Cardiac septum (tissue), 1 donor: ENCODE measurements at places on chromosomes 3 and 15. TPM values are rescaled to one million over a fixed set of nuclear protein-coding genes. Genes with fewer than 3 reads are reported as not detected.

- no peak for DNase-seq
Observed at GRCh38 chr3:106711650-106712049, 665.6 kb upstream of the CCDC54 start.

- no peak for DNase-seq
Observed at GRCh38 chr3:151351219-151351618, 21.9 kb upstream of the P2RY13 start.

DNA sequence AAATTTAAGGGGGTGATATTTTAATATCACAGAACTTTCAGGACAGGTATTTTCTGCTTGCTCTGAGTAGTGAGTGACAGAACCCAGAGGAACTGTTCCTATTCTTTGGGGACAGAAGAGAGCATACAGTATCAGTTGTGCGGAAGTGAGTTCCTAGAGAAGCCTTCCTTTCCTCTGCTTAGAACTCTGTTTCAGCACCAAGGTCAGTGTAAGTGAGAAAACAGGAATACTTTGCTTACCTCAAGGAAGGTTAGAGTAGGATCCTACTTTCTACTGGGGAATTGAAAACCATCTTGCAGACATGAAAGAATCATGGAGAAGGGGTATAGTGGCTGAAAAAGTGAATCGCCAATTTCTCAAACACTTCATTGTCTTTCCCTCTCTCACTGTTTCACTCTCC, 542.4 kb downstream of the SQOR start:
- DNase-seq, result no peak

GRCh38 chr3:69613286-69613685, 126.0 kb upstream of the MITF start:
- no peak for DNase-seq

DNA sequence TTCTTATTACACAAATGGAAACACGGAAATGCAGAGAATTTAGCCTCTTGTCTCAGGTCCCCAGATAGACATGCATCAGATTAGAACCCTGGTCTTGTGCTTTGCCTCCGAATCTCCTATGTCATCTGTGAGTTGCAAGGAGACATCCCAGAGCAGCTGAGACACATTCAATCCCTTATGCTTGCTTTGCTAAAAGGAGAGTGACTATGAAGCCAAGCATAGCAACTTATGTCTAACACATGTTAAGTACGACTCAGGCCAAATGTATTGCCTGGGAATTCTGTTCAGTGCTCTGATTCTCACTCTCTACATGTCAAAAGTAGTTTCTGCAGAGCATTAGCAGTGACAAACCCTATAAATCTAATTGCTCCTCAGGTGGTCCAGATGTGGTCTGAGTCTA, 30.6 kb upstream of the LRRC3B start:
- no peak for DNase-seq

DNA sequence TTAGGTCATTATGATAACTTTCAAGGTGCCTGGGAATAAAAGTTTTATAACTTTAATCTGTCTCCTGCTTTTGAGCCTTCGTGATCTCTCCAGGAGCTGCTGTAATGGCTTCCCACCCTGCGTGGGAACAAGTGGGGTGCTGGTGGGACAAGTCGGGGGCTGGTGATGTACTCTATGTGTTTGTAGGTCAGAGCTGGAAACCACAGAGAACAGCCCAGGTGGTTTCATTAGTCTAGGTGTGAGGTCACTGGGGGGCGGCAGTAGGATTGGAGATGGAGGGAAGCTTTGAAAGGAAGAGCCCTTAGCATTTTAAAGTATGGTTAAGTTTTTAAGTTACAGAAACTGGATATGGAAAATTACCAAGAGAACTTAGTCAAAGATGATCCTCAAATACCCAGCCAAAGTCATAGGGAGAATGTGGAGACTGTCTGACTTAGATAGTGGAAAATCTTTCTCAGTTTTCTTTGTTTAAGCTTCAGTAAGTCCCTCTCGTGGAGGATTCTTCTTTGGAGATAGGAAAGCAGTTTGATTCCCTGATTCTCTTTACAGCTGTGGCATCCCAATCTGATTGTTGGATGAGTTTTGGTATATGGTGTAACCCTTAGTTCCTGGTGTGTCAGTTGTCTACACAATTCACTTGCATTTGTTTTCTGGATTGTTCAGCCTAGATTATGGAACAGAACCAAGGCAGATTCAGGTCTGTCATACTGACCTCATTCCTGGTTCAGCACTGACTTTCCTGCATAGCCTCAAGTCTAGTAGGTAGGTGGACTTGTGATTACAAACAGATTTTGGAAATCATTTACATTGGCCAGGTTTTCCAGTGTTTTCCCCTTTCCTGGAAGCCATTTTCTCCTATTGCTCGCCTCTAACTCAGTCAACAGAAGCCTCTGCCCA, 115.6 kb downstream of the FNDC3B start:
- DNase-seq, result no peak

GRCh38 chr3:60555686-60556354, 695.4 kb downstream of the FHIT start:
- no peak for DNase-seq

GRCh38 chr3:72999951-73000350, 3.3 kb downstream of the PPP4R2 start:
- no peak for DNase-seq

- DNase-seq, result no peak
Observed at GRCh38 chr15:59197454-59197853, 9.2 kb upstream of the LDHAL6B start.

DNA sequence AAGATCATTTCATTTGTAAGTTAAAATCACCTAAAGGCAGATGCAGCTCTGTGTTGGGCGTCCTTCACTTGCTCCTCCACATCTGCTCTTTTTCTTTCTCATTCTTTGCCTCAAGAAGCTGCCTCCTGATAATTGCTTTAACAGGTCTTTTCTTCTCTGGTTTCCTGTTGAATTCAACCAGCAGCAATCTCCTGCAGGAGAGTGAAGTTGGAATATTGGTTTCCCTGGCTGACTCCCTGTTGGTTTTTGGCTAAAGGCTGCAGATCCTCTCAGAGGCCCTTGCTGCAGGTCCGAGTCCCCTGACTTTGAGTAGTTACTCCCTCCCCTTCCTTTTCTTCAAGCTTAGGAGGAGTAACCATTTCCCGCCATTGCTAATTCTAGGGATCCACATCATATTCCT, 4.2 kb downstream of the TP63 start:
- no peak for DNase-seq

GRCh38 chr3:5302661-5303060, 115.2 kb downstream of the EDEM1 start:
- no peak for DNase-seq

DNA sequence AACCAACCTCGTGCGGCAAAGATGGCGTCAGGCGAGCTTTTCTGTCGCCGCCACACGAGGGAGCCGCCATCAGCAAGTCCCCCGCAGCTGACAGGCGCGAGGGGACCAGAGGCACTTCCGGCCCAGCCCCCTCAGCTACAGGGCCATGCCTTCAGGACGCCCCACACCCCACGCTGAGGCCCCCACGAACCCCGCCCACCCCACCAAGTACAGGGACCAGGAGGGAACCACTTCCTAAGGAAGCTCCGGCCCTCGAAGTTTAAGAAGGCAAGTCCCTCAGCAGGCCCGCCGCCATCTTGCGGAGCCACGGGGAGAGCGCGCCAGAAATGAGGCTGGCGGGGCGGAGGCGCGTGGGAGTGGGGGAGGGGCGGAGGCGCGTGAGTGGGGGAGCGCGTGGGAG, 790 bp downstream of the DAZL start:
- no peak for DNase-seq

- peak; percentile 74 for DNase-seq
Observed at GRCh38 chr15:65060641-65061397, 7.0 kb downstream of the RASL12 start.

DNA sequence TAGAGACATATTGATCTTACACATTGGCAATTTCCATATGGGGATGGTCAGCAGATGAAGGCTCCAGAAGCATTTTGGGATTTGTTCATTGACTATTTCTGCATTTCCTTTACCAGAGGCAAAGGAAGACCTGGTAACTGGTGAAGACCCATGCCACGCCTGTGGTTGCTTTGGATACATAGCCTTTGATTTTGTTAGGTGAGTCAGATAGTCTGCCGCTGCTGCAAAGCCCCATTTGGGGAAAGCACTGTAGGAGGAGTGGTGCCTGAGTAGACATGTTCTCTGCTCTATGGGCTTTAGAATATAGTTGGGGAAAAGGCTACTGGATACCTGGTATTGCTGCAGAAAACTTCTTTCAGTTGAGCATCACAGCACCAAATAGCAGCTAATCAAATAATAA, 56.8 kb downstream of the TFG start:
- DNase-seq, result no peak

DNA sequence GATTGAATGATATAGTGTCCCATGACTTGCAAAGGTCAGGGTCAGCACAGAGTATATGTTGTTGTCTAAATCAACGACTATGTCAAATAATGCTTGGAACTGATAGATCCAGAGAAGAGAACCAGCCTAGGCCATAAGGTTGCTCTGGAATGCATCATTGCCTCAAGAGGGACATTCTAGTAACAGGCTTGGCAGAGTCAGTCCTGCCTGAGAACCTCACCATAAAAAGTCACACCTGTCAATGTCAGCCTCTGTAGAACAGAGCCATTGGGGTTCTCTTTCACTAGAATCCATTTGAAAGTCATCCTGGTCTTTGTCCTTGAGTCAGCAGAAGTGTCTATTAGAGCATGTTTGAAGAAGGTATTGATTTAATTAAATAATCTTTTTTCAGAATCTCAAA, 31.4 kb upstream of the UBE3A start:
- no peak for DNase-seq

DNA sequence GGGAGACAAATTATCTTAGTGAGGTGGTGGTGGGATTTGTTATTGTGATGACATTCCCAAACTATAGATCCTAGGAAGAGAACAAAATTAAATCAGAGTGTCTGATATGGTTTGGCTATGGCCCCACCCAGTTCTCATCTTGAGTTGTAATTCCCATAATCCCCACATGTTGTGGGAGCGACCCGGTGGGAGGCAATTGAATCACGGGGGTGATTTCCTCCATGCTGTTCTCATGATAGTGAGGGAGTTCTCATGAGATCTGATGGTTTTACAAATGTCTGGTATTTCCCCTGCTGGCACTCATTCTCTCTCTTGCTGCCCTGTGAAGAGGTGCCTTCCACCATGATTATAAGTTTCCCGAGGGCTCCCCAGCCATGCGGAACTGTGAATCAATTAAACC, 62.0 kb downstream of the RPL22L1 start:
- no peak for DNase-seq

GRCh38 chr3:176933704-176934103, 263.6 kb downstream of the TBL1XR1 start:
- no peak for DNase-seq

DNA sequence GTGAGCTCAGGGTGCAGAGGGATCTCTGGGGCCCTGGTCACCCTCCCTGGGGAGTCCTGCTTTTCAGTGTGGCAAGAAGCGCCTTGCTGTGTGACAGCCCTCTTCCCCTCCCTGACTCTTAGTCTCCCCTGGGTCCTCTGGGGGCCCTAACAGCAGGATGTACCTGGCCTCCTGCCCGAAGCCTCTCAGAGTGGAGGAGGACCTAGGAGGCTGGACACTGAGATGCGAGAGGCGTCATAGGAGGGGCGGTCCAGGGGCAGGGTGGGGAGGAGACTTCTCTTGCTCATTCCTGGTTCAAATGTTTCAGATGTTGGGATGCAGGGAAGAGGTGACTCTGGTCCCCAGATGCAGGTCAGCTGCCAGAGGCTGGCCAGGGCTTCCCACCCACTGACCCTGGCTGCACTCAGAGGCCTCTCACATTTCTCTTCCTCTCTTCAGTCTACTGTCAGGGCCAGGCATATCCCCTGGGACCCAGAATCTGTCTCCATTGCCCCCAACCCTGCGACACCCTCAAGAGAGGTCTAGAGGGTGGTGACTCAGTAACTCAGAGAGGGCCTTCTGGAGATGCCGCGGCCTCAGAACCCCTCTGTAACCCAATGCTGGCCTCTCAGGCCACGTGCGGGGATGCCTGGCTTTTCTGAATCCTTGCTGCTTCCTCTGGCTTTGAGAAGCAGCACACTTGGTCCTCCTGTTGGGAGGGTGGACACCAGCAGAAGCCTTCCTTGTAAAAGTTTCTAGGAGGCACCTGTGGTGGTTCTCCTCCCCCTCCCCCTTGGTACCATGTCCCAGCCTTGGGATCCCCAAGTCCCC, 25.9 kb downstream of the SNX33 start:
- peak; percentile 84 for DNase-seq

DNA sequence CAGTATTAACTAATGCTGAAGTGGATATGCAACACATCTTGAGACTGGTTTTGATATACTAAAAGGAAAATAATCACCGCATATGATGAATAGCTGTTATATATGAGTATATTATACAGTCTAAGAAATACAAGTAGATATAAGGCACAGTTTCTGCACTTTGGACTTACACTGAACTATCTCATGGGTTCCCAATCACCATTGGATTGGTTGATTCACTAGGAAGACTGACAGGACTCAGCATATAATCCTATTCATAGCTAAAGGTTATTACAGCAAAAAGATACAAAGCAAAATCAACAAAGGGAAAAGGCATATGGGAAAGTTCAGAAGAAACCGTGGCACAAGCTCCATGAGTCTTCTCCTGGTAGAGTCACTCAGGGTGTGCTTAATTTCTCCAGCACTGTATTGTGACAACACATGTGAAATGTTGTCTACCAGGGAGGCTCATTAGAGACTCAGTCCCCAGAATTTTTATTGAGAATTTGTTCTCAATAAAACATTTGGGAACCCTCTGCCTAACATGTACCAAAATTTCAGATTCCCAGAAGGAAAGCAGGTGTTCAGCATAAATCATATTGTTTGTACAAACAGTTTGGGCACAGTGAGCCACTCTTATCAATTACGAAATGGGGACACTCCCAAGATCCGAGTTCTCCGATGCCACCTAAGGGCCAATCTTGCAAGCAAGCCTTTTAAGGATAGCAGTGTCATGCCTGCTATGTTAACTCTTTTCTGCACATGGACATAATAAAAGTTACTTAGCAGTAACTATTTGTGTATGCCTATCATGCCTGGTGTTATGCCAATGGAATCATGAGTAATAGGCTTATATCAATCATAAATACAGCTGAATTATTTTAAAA, 26.8 kb downstream of the CMC1 start:
- no peak for DNase-seq

DNA sequence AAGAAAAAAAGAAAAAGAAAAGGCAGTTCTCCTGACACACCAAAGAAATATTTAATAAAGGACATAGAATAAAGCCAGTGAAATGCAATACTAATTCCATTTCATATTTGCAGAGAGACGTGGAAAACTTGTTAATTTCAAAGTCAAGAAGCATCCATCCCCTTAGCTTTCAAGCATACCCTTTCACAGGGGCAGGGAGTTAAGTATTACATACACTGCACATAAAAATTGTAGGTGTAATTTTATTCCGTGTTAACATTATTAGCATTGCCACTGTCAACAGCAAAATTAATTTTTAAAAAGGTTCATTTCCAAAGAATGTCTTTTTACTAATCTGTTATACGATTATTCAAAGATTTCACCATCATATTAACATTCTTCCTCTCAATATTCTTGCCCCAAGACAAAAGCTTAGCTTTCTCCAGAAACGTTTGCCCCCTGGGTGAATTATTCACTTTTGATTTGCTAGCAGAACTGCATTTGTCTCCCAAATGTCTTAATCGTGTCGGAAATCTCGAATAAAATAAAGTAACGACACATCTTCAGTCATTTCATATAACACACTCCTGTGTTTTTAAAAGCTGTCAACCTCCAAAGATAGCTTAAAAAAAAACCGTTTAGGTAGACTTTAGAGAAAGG, 517.9 kb downstream of the MECOM start:
- no peak for DNase-seq

The KNG1 gene
- not detected for total RNA-seq

The FANCD2OS gene
- total RNA-seq, result not detected

The ARHGAP11A gene
- total RNA-seq, result 1.7 TPM

The TRH gene
- not detected for total RNA-seq

The ALDH1A3 gene
- 7.8 TPM for total RNA-seq

The CTSH gene
- total RNA-seq, result 38.8 TPM

The OCA2 gene
- not detected for total RNA-seq

The CHST13 gene
- 0.16 TPM for total RNA-seq

The ZCWPW2 gene
- total RNA-seq, result 2.1 TPM

The CHRNA7 gene
- 1.1 TPM for total RNA-seq
